Activated naive CD8-positive, alpha-beta T cell treated with anti-CD3 and anti-CD28 coated beads, Interleukin-2, amount 10 ng/mL, durations not matched to agents 7 days and 5 days (primary cell): ENCODE measurements at places on chromosomes 11 and 22. TPM values are rescaled to one million over a fixed set of nuclear protein-coding genes. Genes with fewer than 3 reads are reported as not detected.

PRR33 gene
- not detected for total RNA-seq

IGLL1 gene
- total RNA-seq, result not detected

CDC45 gene
- 56.1 TPM for total RNA-seq

HEPACAM gene
- not detected for total RNA-seq

ADM2 gene
- total RNA-seq, result 6.5 TPM

FAM180B gene
- not detected for total RNA-seq

SEPTIN5 gene
- not detected for total RNA-seq

ARL14EP gene
- total RNA-seq, result 39.0 TPM

EHF gene
- total RNA-seq, result not detected

LRP4 gene
- not detected for total RNA-seq

ADAMTS8 gene
- not detected for total RNA-seq

KRTAP5-8 gene
- not detected for total RNA-seq

MUC5B gene
- not detected for total RNA-seq

SLCO2B1 gene
- total RNA-seq, result 2.6 TPM

GGTLC2 gene
- total RNA-seq, result not detected

LRRC74B gene
- total RNA-seq, result not detected

KRTAP5-2 gene
- not detected for total RNA-seq

FJX1 gene
- total RNA-seq, result not detected

SLC6A5 gene
- not detected for total RNA-seq

SPTY2D1 gene
- total RNA-seq, result 27.8 TPM

TMEM86A gene
- 1.7 TPM for total RNA-seq

GAB4 gene
- total RNA-seq, result not detected

SYTL2 gene
- 28.7 TPM for total RNA-seq

GGT5 gene
- not detected for total RNA-seq

ATXN10 gene
- 75.9 TPM for total RNA-seq

TST gene
- total RNA-seq, result 6.1 TPM

OR4P4 gene
- not detected for total RNA-seq

RRAS2 gene
- 54.8 TPM for total RNA-seq

FZD4 gene
- total RNA-seq, result 0.11 TPM

FREY1 gene
- 3.9 TPM for total RNA-seq

RBMXL2 gene
- total RNA-seq, result not detected

MMP12 gene
- total RNA-seq, result not detected

CHRM4 gene
- 0.19 TPM for total RNA-seq

ADM gene
- 1.5 TPM for total RNA-seq

TSSK2 gene
- total RNA-seq, result not detected

MYEOV gene
- not detected for total RNA-seq
